ENCODE measurements at places on chromosomes 6 and 20. TPM values are rescaled to one million over a fixed set of nuclear protein-coding genes. Genes with fewer than 3 reads are reported as not detected.
A peak's percentile ranks its signal among the peaks of the same experiment; 100 is the strongest.

MTCH1 gene
- 146 TPM for total RNA-seq

- H3K27me3 ChIP-seq = no peaks in the 10 kb centered on the region
- no peak overlapping the region for H3K27ac ChIP-seq
- no peak overlapping the region for H3K4me3 ChIP-seq
- no peak for DNase-seq
- H3K36me3 ChIP-seq = no peaks in the 10 kb centered on the region
Measured at GRCh38 chr6:169231790-169232506, 21.7 kb downstream of the THBS2 start.

DNA sequence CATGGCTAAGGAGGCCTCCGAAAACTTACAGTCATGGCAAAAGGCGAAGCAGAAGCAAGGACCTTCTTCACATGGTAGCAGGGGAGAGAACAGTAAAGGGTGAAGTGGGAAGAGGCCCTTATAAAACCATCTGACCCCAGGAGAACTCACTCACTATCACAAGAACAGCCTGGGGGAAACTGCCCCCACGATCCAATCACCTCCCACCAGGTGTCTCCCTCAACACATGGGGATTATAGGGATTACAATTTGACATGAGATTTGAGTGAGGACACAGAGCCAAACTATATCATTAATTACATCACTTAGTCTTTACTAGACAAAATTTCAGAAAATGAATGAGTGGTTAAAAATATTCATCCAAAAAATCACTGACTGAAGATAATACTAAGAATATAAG lies 453.6 kb downstream of the COL12A1 start:
- no peaks in the 10 kb centered on the region for H3K4me1 ChIP-seq
- no peaks in the 10 kb centered on the region for H3K27me3 ChIP-seq
- H3K36me3 ChIP-seq = no peaks in the 10 kb centered on the region
- DNase-seq = no peak
- no peak overlapping the region for H3K4me3 ChIP-seq
- H3K27ac ChIP-seq = no peak overlapping the region

GRCh38 chr20:2285613-2286012 lies 10.2 kb upstream of the TGM3 start:
- no peaks in the 10 kb centered on the region for H3K4me1 ChIP-seq
- H3K27me3 ChIP-seq = peaks cover 14% of the 10 kb centered on the region
- no peak overlapping the region for H3K27ac ChIP-seq
- H3K36me3 ChIP-seq = no peaks in the 10 kb centered on the region
- DNase-seq = no peak
- no peak overlapping the region for H3K4me3 ChIP-seq

GRCh38 chr6:70547313-70547712 lies 19.4 kb upstream of the SDHAF4 start:
- H3K36me3 ChIP-seq = no peaks in the 10 kb centered on the region
- H3K27ac ChIP-seq = no peak overlapping the region
- no peaks in the 10 kb centered on the region for H3K27me3 ChIP-seq

- H3K27me3 ChIP-seq = no peaks in the 10 kb centered on the region
- H3K36me3 ChIP-seq = no peaks in the 10 kb centered on the region
- no peaks in the 10 kb centered on the region for H3K4me1 ChIP-seq
- no peak overlapping the region for H3K27ac ChIP-seq
- no peak for DNase-seq
Measured at GRCh38 chr6:153872946-153873345, 166.1 kb upstream of the OPRM1 start.

GRCh38 chr6:7058250-7058923 lies 49.4 kb upstream of the RREB1 start:
- H3K4me3 ChIP-seq = no peak overlapping the region
- no peak overlapping the region for H3K27ac ChIP-seq
- H3K27me3 ChIP-seq = no peaks in the 10 kb centered on the region
- no peaks in the 10 kb centered on the region for H3K36me3 ChIP-seq

DNA sequence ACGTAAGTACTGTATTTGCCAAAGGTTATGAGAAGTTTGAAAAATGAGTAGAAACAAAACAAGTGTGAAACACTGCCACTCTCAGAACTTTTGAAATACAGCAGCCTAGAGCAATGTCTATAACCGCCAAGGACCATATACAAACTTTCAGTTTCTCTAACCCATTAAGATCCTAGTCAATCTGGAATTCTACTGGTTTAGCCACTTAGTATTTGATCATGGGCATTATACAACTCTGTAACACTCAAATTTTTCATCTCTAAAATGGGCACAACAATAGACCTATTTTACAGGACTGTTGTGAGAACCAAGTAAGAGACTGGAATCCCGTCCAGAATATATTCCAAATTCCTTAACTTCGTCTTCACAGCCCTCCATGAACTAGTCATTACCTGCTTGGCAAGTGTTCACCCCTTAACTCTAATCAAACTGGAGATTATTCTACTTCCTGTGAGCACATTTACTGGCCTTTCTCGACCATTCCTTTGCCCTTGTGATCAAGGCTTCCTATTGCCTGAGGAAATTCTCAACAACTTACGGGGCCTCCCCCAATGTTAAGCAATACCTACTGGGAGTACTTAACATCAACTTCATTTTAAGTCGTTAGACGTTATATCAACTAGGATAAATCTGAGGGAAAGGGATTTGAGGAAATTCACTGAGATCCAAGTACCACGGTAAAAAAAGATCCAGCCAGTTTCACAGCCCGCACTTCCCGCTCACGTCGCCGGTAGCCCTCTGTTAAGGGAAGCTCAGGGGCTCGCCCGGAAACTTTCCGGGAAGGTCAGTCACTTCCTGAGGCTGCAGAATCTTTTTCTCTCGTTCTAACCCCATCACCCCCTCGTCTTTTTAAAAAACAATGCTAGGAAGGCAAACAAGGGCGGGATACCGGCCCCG lies 1.1 kb downstream of the EIF2S2 start:
- peak overlapping the region; percentile 98 for H3K4me3 ChIP-seq
- H3K27me3 ChIP-seq = no peaks in the 10 kb centered on the region
- no peaks in the 10 kb centered on the region for H3K36me3 ChIP-seq
- peak overlapping the region; percentile 87 for H3K27ac ChIP-seq
- H3K4me1 ChIP-seq = peaks cover 10% of the 10 kb centered on the region

SNRPB2 gene
- total RNA-seq = 31.5 TPM

- no peaks in the 10 kb centered on the region for H3K27me3 ChIP-seq
- no peak for DNase-seq
Measured at GRCh38 chr20:41287327-41287726, 30.2 kb downstream of the ZHX3 start.

GRCh38 chr6:140271759-140272377 lies 897.4 kb upstream of the CITED2 start:
- no peak overlapping the region for H3K4me3 ChIP-seq
- H3K36me3 ChIP-seq = no peaks in the 10 kb centered on the region
- H3K27me3 ChIP-seq = no peaks in the 10 kb centered on the region
- DNase-seq = no peak
- H3K4me1 ChIP-seq = no peaks in the 10 kb centered on the region

GRCh38 chr6:39309942-39310531 lies 4.2 kb downstream of the KCNK17 start:
- H3K4me1 ChIP-seq = no peaks in the 10 kb centered on the region
- no peak overlapping the region for H3K4me3 ChIP-seq
- H3K27me3 ChIP-seq = peaks cover 42% of the 10 kb centered on the region
- no peak overlapping the region for H3K27ac ChIP-seq

PTGIS gene
- total RNA-seq = not detected

- H3K27ac ChIP-seq = no peak overlapping the region
- no peaks in the 10 kb centered on the region for H3K36me3 ChIP-seq
- no peak overlapping the region for H3K4me3 ChIP-seq
- no peaks in the 10 kb centered on the region for H3K4me1 ChIP-seq
- no peak for DNase-seq
- H3K27me3 ChIP-seq = peaks cover 12% of the 10 kb centered on the region
Measured at GRCh38 chr6:37580176-37580955, 80.7 kb upstream of the CCDC167 start.

- DNase-seq = no peak
- no peaks in the 10 kb centered on the region for H3K4me1 ChIP-seq
- no peak overlapping the region for H3K27ac ChIP-seq
- no peak overlapping the region for H3K4me3 ChIP-seq
- H3K36me3 ChIP-seq = no peaks in the 10 kb centered on the region
- no peaks in the 10 kb centered on the region for H3K27me3 ChIP-seq
Measured at GRCh38 chr6:157724138-157724820, 98.8 kb upstream of the SNX9 start.

All from T-cell (primary cell).